ENCODE measurements at places on chromosomes 6 and 20.

GRCh38 chr20:49675368-49676151 is 38.1 kb downstream of the B4GALT5 start:
- DNase-seq: no peak

- no peak for DNase-seq
Observed at GRCh38 chr20:56409521-56409920, 2.5 kb upstream of the CASS4 start.

- no peak for DNase-seq
Observed at GRCh38 chr20:37999526-38000263, 33.6 kb downstream of the TTI1 start.

GRCh38 chr20:20820104-20820503 is 107.7 kb upstream of the RALGAPA2 start:
- no peak for DNase-seq

DNA sequence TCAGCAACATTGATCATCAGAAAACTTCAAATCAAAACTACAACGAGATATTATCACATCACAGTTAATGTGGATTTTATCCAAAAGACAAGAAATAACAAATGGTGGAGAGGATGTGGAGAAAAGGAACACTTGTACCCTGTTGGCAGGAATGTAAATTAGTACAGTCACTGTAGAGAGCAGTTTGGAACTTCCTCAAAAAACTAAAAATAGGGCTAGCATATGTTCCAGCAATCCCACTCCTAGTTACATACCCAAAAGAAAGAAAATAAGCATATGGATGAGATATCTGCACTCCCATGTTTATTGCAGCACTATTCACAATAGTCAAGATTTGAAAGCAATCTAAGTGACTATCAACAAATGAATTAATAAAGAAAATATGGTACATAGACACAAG is 887.7 kb upstream of the MAN1A1 start:
- no peak for DNase-seq

DNA sequence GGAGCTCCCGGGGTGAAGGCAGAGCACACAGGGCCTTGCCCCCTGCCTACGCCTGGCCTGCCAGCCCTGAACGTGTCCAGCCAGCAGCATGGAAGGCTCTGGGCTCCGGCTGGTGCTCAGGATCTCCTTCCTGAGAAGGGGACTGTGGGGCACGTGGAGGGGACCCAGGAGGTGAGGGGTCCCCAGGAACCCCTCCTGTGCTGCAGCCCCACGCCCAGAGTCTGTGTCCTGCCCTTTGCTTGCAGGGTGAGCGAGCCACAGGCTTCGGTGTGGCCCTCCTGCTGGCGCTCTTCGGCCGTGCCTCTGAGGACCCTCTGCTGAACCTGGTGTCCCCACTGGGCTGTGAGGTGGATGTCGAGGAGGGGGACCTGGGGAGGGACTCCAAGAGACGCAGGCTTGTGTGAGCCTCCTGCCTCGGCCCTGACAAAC is 22.3 kb downstream of the NPEPL1 start:
- DNase-seq: peak; percentile 43

DNA sequence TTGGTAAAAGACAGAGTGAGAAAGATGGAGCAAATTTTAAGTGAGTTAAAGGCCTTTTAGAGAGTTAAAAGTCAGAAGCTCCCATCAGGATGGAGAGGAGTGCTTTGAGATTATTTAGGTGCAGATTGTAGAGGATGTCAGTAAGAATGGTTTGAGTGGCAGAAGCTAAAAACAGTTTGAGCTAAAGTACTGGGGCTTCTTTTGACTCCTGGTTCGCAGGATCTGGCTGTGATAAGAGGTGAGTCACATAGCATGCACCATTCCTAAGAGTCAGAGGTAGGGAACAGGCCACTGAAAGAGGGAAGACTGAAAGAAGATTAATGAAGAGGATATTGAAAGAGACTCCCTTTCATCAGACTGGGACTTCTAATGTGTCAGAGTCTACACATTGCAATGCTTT is 1047.9 kb upstream of the MAP3K7 start:
- no peak for DNase-seq

GRCh38 chr6:158312672-158313397 is 570 bp downstream of the TULP4 start:
- DNase-seq: no peak

DNA sequence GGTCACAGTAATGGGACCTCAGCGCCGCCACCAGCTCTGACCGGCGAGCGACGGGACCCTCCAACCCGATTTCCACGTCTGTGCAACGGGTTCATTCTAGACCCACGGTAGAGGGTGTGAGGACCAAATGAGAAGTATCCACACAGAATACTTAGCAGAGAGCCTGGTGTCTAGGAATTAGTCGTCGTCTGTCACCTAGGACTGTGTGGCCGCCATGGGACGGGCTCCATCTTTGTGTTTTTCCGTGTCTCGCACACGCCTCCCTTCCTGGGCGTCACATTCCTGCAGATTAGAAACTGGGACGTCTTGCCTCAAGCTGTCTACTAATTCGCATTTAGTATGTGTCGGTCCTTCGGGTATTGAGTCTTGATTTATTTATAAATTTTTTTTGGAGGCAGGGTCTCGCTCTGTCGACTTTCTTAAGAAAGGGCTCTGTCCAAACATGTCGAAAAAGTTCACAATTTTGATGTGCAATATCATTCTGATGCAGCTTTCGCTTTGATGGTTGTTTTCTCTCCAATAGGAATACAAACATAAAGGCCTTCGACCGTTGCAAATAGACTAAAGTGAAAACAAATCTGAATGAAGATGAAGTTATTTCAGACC is 563 bp downstream of the MGME1 start:
- DNase-seq: no peak

- no peak for DNase-seq
Observed at GRCh38 chr6:38943964-38944363, 104.6 kb upstream of the GLP1R start.

GRCh38 chr6:34858681-34859080 is 29.2 kb downstream of the TAF11 start:
- no peak for DNase-seq

- DNase-seq: no peak
Observed at GRCh38 chr6:23174781-23175361, 605.5 kb downstream of the HDGFL1 start.

DNA sequence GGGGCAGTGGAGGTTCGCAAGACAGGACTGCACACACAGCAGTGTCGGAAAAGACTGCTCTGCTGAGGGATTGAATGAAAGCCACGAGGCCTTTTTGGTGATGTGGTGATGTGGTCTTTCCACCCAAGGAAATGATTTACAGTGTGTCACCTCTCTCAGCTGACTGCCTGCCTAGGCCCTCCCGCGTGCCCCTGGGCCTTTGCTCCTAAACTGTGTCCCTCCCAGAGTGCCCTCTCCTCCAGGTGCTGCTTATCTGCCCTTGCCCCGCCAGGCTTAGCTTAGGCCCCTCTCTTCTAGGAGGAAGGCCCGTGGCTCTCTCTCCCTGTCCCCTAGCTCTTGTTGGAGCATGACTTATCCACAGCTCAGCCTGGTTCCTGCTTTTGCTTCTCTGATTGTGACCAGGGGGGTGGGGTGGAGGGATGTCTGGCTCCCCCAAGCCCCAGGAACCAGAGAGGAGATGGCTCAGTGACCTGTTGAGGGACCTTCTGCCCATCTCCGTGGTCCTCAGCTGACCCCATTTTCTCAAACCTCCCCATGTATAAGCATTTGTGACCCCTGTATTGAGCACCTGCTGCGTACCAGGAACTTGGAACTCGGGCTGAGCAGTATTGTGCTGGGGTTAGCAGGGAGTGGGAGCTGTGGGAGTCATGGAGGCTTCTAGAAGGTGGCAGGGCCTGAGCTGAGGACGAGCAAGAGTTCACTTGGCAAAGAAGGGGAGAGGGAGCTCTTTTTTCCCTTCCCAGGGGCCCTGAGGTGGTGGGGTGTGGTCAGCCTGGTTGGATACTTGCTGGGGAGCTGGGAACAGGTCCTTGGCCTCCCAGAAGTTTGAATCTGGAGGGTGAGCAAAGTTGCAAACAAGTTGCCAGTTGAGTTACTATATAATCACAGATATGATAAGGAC is 2.2 kb downstream of the SRC start:
- no peak for DNase-seq

- no peak for DNase-seq
Observed at GRCh38 chr6:140970485-140970884, 1162.2 kb upstream of the GJE1 start.

DNA sequence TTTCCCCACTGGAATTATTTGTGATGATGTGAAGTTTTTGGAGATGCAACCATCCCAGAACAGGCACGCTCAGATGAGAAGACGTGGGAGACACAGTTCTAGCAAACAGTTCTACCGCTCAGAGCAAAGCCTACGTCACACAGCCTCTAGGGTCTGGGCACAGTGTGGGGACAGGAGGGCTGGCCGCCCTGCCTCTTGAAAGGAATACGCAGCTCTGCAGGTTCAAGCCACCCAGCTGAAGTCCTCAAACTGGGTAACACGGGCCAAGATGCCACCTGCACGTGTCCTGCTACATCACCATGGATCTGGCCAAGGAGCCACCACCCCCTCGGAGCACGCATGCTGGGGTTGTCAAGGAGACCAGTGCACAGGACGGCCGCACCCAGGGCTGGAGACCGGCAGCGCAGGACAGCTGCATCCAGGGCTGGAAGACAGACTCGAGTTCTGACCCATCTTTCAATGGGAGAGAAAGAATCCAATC is 75.0 kb downstream of the NOL4L start:
- DNase-seq: peak; percentile 55

GRCh38 chr20:36210436-36211021 is 25.7 kb upstream of the AAR2 start:
- DNase-seq: no peak

DNA sequence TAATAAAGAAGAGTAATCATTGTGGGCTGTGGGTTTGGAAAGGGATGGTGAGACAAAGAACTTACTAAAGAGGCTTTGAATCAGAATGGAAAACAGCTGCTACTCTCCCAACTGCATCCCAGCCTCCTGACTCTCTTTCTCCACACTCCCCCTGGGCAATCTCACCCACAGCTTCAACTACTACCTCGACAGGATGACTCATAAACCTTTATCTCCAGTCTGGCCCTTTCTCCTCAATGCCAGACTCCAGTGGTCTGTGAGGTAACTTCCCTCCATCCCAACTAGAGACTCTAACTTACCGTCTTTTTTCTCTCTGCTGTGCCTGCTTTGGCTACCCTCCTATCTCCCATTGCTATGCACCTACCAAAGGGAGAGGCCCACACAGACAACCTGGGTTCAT is 135.3 kb upstream of the RREB1 start:
- DNase-seq: no peak

DNA sequence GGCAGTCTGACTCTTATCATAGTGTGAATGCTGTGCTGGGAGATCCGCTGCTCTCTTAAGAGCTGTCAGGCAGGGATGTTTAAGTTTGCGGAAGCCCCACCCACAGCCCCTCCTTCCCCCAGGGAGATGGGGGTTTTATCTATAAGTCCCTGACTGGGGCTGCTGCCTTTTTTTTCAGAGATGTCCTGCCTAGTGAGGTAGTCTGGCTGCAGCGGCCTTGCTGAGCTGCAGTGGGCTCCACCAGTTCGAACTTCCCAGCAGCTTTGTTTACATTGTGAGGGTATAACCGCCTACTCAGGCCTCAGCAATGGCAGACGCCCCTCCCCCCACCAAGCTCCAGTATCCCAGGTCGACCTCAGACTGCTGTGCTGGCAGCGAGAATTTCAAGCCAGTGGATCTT is 75.7 kb upstream of the UST start:
- DNase-seq: no peak

DNA sequence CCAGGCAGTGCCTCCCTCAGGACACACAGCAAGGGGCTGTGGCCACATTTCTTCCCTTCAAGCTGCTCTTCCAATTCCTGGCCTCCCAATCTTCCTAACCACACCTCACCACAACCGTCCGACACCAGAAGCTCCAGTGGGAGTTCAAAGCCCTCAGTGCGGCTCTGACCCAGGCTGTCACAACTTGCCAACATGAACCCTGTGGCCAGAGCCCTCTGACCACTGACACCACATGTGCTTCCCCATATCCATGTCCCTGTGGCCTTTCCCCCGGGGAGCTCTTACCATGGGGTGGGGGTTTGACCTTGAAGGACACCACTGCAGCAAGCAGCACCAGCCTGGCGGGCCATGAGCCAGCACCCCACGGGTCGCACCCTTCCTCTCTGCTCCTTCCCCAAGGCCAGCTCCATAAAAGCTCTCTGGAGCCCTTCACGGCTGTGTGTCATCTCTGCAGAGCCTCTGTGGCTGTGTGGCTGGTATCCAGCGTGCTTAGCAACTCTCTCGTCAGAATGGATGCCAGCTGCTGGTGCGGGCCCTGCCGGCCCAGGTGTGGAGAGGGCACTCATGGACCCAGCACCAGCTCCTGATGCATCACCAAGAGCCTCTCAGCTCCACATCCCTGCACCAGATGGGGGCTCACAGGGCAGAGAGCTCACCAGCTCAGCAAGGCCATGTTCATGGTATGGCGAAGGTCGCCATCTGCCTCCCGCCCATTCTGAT is 106.1 kb downstream of the PSMB1 start:
- no peak for DNase-seq

GRCh38 chr6:56356426-56356825 is 109.0 kb upstream of the COL21A1 start:
- DNase-seq: no peak

DNA sequence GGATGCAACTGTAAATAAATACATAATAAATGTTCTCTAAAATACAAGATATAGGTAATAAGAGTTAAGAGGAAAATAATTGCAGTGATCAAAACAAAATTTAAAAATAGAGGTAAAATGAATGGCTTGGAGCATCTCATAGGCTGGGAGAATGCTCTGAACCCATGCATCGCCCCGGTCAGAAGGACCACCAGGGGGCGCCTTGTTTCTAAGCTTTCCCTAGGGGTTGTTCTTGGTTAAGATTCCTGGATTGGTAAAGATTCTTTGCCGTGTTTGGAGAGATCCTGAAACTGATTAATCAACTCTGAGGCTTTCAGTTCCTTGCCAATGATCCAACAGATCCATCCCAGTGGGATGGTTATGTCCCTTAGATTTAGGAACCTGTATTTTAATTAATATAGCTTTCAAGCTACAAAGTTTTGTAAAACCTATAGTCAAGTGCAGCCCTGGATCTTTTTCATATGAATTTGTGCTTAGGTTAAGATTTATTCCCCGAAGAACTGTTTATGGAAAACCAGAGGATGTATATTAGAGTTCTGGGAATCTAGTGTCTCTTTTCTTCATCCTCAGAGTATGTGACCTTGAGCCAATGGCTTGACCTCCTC is 45.3 kb upstream of the PRELID3B start:
- peak; percentile 87 for DNase-seq
